ENCODE measurements at places on chromosomes 13 and 19. TPM values are rescaled to one million over a fixed set of nuclear protein-coding genes. Genes with fewer than 3 reads are reported as not detected.

GRCh38 chr13:107977071-107977574 is 238.2 kb downstream of the LIG4 start:
- no peak overlapping the region for H3K4me3 ChIP-seq
- no peak overlapping the region for H3K27ac ChIP-seq
- H3K36me3 ChIP-seq, result no peaks in the 10 kb centered on the region
- DNase-seq, result no peak
- H3K4me1 ChIP-seq, result no peaks in the 10 kb centered on the region

The FXYD7 gene
- total RNA-seq, result not detected

GRCh38 chr13:64414381-64414780 is 2815.8 kb downstream of the PCDH9 start:
- H3K27ac ChIP-seq, result no peak overlapping the region
- H3K4me3 ChIP-seq, result no peak overlapping the region
- no peaks in the 10 kb centered on the region for H3K36me3 ChIP-seq

DNA sequence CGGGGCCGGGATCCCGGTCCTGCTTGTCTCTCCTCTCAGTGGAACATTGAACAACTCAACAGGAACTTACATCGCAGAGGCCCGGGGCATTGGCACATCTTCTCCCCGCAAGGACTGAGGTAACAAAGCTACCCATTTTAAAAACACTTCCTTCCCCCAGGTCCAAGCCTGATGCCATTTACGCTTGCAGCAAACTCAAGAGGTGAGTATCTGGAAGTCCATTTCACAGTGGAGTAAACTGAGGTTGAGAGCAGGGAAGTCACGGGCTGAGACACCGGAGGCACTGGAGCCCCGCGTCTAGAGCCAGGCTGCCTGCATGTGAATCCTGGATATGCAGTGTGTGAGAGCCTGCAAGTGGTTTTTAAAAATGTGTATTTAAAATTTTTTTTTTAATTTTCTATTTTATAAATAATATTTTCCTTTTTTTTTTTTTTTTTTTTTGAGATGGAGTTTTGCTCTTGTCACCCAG is 492 bp upstream of the PGLYRP1 start:
- H3K36me3 ChIP-seq, result no peaks in the 10 kb centered on the region
- no peak overlapping the region for H3K27ac ChIP-seq
- DNase-seq, result no peak
- no peaks in the 10 kb centered on the region for H3K4me1 ChIP-seq
- no peak overlapping the region for H3K4me3 ChIP-seq

- no peak for DNase-seq
- H3K4me3 ChIP-seq, result no peak overlapping the region
- no peaks in the 10 kb centered on the region for H3K27me3 ChIP-seq
- H3K27ac ChIP-seq, result no peak overlapping the region
- no peaks in the 10 kb centered on the region for H3K36me3 ChIP-seq
Observed at GRCh38 chr13:28475916-28476725, 18.8 kb downstream of the FLT1 start.

The ADAT3 gene
- total RNA-seq, result 1.9 TPM

The ZNF98 gene
- total RNA-seq, result not detected

GRCh38 chr13:106514928-106515634 is 20.4 kb downstream of the EFNB2 start:
- H3K27me3 ChIP-seq, result no peaks in the 10 kb centered on the region
- peaks cover 6% of the 10 kb centered on the region for H3K4me1 ChIP-seq
- H3K36me3 ChIP-seq, result peaks cover 4% of the 10 kb centered on the region
- no peak for DNase-seq
- no peak overlapping the region for H3K4me3 ChIP-seq
- no peak overlapping the region for H3K27ac ChIP-seq

DNA sequence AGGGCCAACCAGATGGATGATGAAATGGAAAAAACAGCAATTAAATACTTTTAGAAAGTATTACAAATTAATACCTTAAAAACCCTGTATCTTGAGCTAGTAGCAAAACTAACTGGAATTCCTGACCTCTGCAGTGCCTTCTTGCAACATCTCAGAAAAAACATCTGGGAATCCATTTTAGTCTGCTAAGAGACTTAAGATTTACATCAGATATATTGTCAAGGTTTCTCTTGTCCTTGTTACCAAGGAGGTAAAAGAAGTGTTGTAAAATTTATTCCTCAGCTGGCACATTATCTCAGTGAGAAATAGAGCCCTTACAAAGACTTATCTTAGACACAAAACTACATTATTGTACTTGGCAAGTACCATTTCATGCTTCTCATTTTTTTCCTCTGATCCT is 18.5 kb downstream of the KCNRG start:
- H3K27ac ChIP-seq, result no peak overlapping the region
- H3K4me1 ChIP-seq, result no peaks in the 10 kb centered on the region
- no peak overlapping the region for H3K4me3 ChIP-seq
- H3K27me3 ChIP-seq, result no peaks in the 10 kb centered on the region

GRCh38 chr19:19540715-19541515 is 2.9 kb downstream of the CILP2 start:
- no peak overlapping the region for H3K27ac ChIP-seq
- peak overlapping the region; percentile 28 for H3K4me3 ChIP-seq
- DNase-seq, result no peak
- H3K4me1 ChIP-seq, result peaks cover 12% of the 10 kb centered on the region

The SERPINE3 gene
- not detected for total RNA-seq

DNA sequence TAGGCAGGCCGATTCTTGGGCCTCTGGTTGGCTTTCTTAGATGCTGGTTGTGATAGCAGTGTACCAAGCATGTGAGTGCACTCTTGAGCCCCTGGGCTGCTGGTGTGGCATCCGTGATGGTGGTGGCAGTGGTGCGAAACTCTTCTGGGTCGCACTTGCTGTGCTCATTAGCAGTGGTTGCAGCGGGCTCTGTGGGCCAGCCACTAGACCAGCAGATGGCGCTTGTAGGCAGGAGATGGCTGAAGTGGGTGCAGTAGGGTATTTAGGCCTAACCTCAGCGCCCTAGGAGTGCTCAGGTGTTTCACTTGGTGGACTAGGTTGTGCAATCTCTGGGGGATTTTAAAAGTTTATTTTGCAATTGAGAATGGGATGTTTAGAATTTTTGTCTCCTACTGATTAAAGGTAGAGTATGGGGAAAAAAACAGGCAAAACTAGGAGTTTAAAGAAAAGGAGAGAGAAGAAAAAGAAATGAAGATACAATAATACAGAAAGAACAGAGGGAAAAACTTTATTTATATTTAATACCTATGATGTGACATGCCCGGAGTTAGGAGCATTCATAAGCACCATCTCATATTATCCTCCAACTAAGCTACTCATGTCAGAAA is 4.3 kb upstream of the ZNF17 start:
- H3K27ac ChIP-seq, result no peak overlapping the region
- peaks cover under 1% of the 10 kb centered on the region for H3K4me1 ChIP-seq
- peak; percentile 41 for DNase-seq
- no peaks in the 10 kb centered on the region for H3K27me3 ChIP-seq

GRCh38 chr13:79943346-79944023 is 397.4 kb downstream of the SPRY2 start:
- no peak overlapping the region for H3K27ac ChIP-seq
- DNase-seq, result no peak
- H3K4me3 ChIP-seq, result no peak overlapping the region

GRCh38 chr13:20118268-20119140 is 42.3 kb downstream of the GJA3 start:
- H3K4me3 ChIP-seq, result peak overlapping the region; percentile 72
- peak; percentile 56 for DNase-seq
- H3K36me3 ChIP-seq, result no peaks in the 10 kb centered on the region
- peaks cover 4% of the 10 kb centered on the region for H3K4me1 ChIP-seq
- H3K27me3 ChIP-seq, result no peaks in the 10 kb centered on the region
- peak overlapping the region; percentile 63 for H3K27ac ChIP-seq

The LRCH1 gene
- total RNA-seq, result 4.6 TPM

The FGF22 gene
- 0.15 TPM for total RNA-seq

DNA sequence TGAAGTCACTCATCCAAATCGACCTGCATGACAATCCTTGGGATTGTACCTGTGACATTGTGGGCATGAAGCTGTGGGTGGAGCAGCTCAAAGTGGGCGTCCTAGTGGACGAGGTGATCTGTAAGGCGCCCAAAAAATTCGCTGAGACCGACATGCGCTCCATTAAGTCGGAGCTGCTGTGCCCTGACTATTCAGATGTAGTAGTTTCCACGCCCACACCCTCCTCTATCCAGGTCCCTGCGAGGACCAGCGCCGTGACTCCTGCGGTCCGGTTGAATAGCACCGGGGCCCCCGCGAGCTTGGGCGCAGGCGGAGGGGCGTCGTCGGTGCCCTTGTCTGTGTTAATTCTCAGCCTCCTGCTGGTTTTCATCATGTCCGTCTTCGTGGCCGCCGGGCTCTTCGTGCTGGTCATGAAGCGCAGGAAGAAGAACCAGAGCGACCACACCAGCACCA is 5.9 kb downstream of the SLITRK5 start:
- peaks cover 2% of the 10 kb centered on the region for H3K4me1 ChIP-seq
- peak overlapping the region; percentile 53 for H3K4me3 ChIP-seq
- no peak for DNase-seq
- H3K27ac ChIP-seq, result no peak overlapping the region
- peaks cover 23% of the 10 kb centered on the region for H3K27me3 ChIP-seq

The DLEU7 gene
- total RNA-seq, result not detected

The BCAM gene
- total RNA-seq, result 20.0 TPM

DNA sequence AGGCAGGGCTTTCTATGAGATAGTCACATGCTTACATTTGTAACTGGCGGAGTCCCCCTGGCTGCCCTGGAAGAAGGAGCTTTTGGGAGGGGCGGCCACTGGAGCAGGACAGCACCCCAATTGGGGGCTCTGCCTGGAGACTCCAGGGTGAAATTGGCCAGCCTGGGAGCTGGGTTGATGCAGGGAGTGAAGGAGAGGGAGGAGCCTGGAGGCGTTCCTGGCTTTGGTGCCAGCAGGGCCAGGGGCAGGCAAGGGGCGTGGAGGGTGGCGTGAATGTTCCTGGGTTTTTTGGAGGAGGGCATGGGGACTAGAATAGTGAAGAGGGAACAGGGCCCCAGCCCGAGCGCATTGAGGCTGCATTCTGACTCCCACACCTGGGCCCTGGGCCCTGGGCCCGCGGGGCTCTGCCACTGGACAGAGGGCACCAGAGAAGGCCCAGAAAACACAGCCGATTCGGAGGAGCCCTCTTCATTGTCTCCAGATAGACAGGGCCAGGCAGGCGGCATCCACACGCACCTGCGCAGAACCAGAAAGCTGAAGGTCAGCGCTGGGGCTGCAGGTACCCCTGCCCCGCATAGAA is 29.5 kb downstream of the COMP start:
- no peaks in the 10 kb centered on the region for H3K27me3 ChIP-seq
- H3K27ac ChIP-seq, result peak overlapping the region; percentile 69
- H3K36me3 ChIP-seq, result no peaks in the 10 kb centered on the region
- no peak for DNase-seq

The MCF2L gene
- total RNA-seq, result 14.3 TPM

GRCh38 chr19:7746903-7747884 is at the start of gene CD209:
CD209 (minus strand) TSS chr19:7747534; CDS start chr19:7747511, 23 bp downstream.
- no peak for DNase-seq
- no peaks in the 10 kb centered on the region for H3K27me3 ChIP-seq
- H3K4me1 ChIP-seq, result no peaks in the 10 kb centered on the region
- H3K36me3 ChIP-seq, result no peaks in the 10 kb centered on the region
- H3K27ac ChIP-seq, result no peak within 1 kb of the TSS

GRCh38 chr19:42531313-42531712 is 3.0 kb upstream of the CEACAM1 start:
- no peaks in the 10 kb centered on the region for H3K4me1 ChIP-seq
- no peak for DNase-seq
- no peak overlapping the region for H3K27ac ChIP-seq
- no peaks in the 10 kb centered on the region for H3K27me3 ChIP-seq

DNA sequence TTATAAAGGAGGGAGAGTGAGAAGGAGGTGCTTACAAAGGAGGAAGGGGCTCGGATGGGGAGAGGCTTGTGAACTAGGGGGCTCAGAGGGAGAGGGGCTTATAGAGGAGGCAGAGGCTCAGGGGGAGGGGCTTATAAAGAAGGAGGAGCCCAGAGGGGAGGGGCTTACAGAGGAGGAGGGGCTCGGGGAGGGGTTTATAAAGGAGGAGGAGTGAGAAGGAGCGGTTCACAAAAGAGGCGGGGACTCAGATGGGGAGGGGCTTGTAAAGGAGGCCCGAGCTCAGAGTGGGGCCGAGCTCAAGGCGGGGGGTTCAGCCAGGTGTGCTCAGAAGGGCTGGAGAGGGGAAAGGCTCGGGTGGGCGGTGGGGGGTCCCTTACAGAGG is 500 bp downstream of the SMIM24 start:
- H3K27me3 ChIP-seq, result peaks cover 17% of the 10 kb centered on the region
- H3K4me1 ChIP-seq, result no peaks in the 10 kb centered on the region
- no peak overlapping the region for H3K4me3 ChIP-seq
- H3K36me3 ChIP-seq, result no peaks in the 10 kb centered on the region

The EBI3 gene
- total RNA-seq, result 0.54 TPM

The FGF9 gene
- total RNA-seq, result 1.6 TPM

DNA sequence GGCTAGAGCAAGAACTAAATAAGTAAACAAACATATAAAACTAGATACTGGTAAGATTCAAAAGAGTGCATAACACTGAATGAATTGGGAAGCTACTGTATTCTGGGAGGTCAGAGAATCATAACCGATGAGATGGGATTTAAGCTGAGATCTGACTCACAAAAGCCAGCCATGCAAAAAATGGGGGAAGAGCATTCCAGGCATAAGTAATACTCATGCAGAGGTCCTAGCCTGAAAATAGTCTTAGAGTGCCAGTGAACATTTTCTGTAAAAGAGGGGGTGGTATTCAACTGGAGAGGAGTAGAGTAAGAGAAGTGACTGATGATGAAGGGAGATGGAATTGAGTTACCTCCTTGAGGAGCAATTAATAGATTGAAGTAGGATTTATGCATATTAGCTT is 872.0 kb upstream of the GPC6 start:
- H3K4me3 ChIP-seq, result no peak overlapping the region
- no peaks in the 10 kb centered on the region for H3K36me3 ChIP-seq
- no peaks in the 10 kb centered on the region for H3K4me1 ChIP-seq
- no peak for DNase-seq
- H3K27me3 ChIP-seq, result no peaks in the 10 kb centered on the region

GRCh38 chr19:56324436-56324835 is 9.8 kb upstream of the ZSCAN5A start:
- no peak overlapping the region for H3K4me3 ChIP-seq
- DNase-seq, result no peak
- no peaks in the 10 kb centered on the region for H3K36me3 ChIP-seq
- no peaks in the 10 kb centered on the region for H3K4me1 ChIP-seq
- H3K27ac ChIP-seq, result no peak overlapping the region
- H3K27me3 ChIP-seq, result no peaks in the 10 kb centered on the region

DNA sequence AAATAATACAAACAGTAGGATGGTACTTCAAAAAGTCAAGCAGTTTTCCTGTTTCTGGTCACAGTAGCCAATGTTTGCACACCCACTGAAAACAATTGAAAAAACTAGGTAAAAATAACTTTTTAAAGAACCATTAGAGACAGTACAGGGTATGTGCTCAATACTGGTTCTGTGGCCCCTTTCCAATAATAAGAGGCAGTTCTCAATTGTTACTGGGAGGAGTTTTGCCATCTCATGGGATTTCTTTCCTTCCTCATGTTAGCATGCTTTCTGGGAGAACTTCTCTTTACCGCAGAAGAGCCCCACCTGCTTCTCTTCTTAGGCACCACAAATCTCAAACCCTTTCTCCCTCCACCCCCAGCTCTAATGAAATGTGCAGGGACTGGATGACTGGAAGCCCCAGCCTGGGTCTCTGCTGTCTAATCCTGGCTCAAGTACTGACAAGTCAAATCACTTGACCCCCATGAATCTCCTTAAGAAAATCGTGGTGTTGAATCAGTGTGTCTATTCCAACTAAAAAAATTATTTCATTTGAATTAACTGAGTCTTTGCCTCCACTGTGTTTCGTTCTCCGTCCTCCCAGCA is 14.6 kb downstream of the METTL21C start:
- H3K27ac ChIP-seq, result no peak overlapping the region
- H3K27me3 ChIP-seq, result no peaks in the 10 kb centered on the region
- DNase-seq, result no peak
- peaks cover 36% of the 10 kb centered on the region for H3K4me1 ChIP-seq
- no peak overlapping the region for H3K4me3 ChIP-seq

- no peaks in the 10 kb centered on the region for H3K36me3 ChIP-seq
- no peaks in the 10 kb centered on the region for H3K4me1 ChIP-seq
- H3K4me3 ChIP-seq, result no peak overlapping the region
Observed at GRCh38 chr13:84025824-84026223, 143.6 kb upstream of the SLITRK1 start.

The KCNN4 gene
- total RNA-seq, result 0.89 TPM
